ENCODE measurements at places on chromosomes 7 and 10.

GRCh38 chr10:44972874-44973306 lies 5.7 kb downstream of the DEPP1 start:
- DNase-seq, result no peak

GRCh38 chr10:93180482-93180931 lies 106.8 kb downstream of the CYP26A1 start:
- peak; percentile 32 for DNase-seq

DNA sequence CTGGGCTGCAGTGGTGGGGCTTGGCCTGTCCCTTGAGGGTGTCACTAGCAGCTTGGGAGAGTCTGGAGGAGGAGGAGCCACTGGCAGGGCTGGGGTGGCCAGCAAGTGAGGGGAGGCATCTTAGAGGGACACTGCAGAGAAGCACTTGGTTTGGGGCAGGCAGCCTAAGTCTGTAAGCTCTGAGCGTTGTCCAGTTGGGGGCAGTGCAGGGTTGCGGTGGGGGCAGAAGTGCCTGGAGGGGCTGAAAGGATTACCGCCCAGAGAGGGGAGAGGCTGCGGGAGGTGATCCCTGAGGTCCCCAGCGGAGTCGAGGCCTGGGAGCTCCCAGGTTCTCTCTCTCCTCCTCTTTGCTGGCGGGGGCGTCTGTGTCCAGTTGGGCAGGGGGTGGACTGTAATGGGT lies 7.4 kb downstream of the ADCYAP1R1 start:
- DNase-seq, result no peak

DNA sequence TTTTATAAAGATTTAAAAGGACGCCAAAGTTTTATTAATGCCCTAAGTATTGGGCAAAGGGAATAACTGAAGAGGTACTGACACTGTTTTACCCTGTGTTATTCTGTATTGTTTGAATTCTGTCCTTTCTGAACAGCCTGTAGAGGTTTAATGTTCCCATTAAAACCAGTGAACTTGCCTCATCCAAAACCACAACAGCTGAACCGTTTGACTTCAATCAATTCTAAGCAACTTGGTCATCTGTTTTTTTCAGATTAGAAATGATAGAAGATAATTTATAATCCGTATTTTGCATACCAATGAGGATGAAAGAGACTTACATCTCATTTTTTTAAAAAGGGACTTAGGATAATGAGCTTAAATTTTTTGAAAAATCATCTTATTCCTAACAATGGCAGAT lies 40.4 kb downstream of the HACD1 start:
- no peak for DNase-seq

GRCh38 chr10:103966671-103967447 lies at the start of gene SLK:
Gene SLK (plus strand): TSS chr10:103967140. CDS start chr10:103967746, 606 bp downstream.
- peak; percentile 69 for DNase-seq

- DNase-seq, result no peak
Observed at GRCh38 chr10:91298224-91298871, 77.9 kb downstream of the PCGF5 start.

DNA sequence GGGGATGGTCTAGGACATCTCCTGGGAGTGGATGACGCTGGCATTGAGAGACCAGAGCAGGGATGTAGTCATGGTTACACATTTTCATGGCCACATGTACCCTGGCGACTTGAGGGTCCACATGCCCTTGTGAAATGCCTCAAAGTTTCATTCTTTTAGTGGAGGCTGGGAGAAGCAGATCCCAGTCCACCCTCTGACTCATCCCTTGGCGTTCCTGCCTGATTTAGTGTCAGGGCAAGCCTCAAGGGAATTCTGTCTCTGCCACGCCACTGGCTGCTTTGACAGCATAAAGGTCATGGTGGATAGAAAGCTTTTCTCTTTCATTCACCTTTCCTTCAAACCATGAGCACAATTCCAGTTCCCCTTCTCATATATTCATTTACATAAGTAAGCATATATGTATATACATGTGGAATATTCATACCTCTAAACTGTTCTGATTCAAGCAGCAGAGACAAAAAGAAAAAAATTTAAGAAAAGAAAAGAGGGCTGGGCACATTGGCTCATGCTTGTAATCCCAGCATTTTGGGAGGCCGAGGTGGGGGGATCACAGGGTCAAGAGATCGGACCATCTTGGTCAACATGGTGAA lies 21.8 kb upstream of the KIF5B start:
- DNase-seq, result no peak

DNA sequence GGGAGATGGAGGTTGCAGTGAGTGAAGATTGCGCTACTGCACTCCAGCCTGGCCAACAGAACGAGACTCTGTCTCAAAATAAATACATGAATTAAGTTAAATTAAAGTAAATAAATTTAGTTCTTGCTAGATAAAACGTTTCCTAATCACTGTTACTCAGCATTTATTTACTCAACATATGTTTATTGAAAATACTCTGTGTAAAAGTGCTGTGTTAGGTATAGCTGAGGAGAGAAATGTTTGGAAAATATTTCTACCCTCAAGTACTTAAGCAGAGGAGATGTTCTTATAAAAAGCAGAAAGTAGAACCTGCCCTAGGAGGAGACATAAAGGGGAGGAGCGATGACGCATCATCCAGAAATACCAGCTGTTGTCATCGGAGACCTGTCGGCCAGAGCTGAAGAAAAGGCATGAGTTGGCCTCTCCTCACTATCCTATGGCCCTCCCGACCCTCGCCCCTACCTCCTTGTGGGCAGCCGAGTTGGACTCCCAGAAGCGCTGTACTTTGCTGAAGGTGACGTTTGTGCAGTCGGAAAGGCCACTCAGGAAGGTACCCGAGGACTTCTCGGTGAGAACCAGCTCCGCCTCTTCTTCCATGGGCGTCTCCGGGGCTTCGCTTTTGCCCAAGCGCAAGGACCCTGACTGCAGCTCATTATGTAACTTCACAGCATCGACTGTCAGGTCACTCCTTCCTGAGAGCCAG lies 1.1 kb downstream of the RRP12 start:
- no peak for DNase-seq

DNA sequence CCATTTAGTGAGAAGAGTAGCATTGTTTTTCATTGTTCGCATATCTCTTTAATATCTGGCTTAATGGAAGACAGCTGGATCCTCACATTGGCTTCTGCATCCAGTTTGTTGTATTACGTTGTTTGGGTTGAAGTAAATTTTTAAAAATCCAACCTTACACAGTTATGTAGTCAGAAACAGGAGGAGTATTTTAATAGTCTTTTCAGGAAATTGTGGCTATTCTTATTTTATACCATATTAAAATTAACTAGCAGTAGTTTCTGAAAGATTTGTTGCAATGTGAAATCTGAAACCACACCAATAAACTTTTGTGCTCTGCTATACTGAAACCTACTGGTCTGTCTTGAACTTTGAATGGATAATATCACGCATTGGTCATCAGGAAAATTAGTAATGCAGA lies 27.9 kb downstream of the MYPN start:
- DNase-seq, result no peak

- DNase-seq, result no peak
Observed at GRCh38 chr7:101625031-101625791, 3.9 kb downstream of the MYL10 start.

Measured in forelimb muscle (tissue), 1 donor.